Aorta (tissue), 5 donors: ENCODE measurements at places on chromosomes 12 and 14. TPM values are rescaled to one million over a fixed set of nuclear protein-coding genes. Genes with fewer than 3 reads are reported as not detected.

GRCh38 chr14:71751264-71751663 is 181.0 kb upstream of the RGS6 start:
- DNase-seq, result no peak

GRCh38 chr14:69096246-69096645 is 56.7 kb downstream of the DCAF5 start:
- no peak for DNase-seq

- no peak for DNase-seq
Measured at GRCh38 chr14:71714225-71714624, 218.0 kb upstream of the RGS6 start.

GRCh38 chr14:45686771-45687170 is 433.8 kb upstream of the MIS18BP1 start:
- DNase-seq, result no peak

GRCh38 chr12:127548123-127548553 is 718.8 kb upstream of the TMEM132C start:
- no peak for DNase-seq

The LRTM2 gene
- total RNA-seq, result not detected
